Esophagus squamous epithelium (tissue), 5 donors: ENCODE measurements at places on chromosomes 2 and 18. TPM values are rescaled to one million over a fixed set of nuclear protein-coding genes. Genes with fewer than 3 reads are reported as not detected.

Gene C2orf80
- total RNA-seq: not detected

Gene MEP1B
- not detected for total RNA-seq

Gene ABCB6
- 37.1 TPM for total RNA-seq

Gene PMAIP1
- total RNA-seq: 7.0 TPM

Gene POTEI
- not detected for total RNA-seq

Gene WDR7
- total RNA-seq: 26.1 TPM

Gene TBC1D8
- 29.6 TPM for total RNA-seq

Gene LOXHD1
- total RNA-seq: 0.19 TPM

- DNase-seq: no peak
Observed at GRCh38 chr2:206984206-206984605, 44.9 kb downstream of the CPO start.

DNA sequence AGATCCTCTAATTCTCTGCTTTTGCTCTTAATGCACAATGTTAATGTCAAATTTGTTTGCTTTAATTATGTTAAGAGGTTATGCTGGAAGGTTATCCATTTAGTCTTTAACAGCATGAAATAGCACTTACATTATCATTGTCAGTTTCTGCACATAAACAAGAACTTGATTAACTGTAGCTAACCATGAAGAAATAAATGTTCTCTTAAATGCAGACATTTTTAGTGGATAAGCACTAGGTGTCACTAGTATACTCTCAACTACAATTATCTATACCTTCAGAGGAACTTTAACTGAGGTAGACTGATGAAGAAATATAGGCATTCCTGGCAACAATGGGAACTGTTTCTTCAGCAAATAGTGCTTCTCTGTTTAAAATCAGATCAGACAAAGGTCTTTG, 178.8 kb upstream of the CHST9 start:
- DNase-seq: no peak

DNA sequence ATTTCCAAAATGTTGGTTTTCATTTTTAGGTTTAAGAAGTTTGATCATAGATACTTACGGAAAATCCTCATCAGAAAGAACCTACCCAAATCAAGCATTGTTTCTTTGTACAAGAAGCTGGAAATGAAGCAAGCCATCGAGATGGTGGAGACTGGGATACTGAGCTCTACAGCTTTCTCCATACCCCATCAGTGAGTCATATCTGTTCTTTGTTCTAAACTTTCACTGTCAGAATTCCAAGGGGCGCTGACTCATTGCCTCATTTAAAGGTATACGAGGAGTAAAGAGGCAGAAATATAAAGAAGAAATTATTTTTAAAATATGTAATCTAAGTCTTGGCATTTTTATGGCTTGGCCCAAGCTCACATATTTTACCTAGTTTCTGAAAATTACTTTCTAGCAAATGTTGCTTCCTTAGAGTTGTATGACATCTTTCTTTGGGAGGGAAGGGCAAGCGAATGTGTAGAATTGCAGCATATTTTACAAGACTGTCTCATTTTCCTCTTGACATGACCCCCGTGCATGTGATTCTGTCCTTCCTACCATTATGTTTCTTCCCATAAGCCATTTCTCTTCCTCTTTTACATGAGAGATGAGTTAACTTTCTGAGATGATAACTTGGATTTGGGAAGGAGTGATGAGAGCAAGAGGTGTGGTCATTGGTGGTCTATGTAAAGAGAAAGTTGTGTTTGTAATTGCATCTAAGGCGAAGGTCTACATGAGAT, 41.2 kb downstream of the SLC9A4 start:
- no peak for DNase-seq

DNA sequence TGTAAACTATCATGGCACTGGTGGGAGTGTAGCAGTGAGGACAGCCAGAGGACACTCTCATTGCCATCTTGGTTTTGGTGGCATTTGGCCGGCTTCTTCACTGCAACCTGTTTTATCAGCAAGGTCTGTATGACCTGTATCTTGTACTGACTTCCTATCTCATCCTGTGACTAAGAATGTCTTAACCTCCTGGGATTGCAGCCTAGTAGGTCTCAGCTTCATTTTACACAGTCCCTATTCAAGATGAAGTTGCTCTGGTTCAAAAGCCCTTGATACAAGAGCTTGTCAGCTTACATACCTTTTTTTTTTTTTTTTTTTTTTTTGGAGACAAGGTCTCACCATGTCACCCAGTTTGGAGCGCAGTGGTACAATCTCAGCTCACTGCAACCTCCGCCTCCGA, 110.9 kb downstream of the METTL8 start:
- no peak for DNase-seq

- no peak for DNase-seq
Observed at GRCh38 chr18:13437796-13438506, 219.4 kb downstream of the LDLRAD4 start.

DNA sequence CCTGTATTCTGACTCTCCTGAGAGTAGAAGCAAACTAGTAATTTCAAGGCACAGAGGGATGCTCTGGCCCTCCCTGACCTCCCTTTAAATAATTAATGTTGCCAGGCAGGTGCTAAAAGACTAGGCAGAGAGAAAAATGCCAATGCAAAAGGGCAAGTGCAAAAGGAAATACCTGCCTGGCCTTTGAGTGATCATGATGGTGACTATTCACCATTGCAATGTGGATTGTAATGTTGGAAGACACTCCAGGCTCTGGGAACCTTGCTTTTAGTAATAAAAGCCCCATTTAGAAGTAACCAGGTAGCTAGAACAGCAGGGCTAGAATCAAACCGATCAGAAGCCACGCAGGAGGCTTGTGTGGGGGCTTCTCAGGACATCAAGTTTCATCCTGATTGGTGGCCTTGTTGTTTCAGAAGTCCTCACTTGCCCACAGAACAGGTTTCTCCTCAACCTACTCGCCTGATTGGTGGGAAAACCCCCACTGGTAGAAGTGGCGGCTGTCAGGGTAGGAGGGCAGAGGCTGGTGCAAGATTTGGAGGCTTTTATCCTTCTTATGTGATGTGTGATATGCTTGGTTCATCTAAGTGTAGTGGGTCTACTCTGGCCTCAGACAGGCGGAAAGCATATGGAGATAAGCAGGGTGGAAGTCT, 16.0 kb upstream of the CHRNA1 start:
- no peak for DNase-seq

DNA sequence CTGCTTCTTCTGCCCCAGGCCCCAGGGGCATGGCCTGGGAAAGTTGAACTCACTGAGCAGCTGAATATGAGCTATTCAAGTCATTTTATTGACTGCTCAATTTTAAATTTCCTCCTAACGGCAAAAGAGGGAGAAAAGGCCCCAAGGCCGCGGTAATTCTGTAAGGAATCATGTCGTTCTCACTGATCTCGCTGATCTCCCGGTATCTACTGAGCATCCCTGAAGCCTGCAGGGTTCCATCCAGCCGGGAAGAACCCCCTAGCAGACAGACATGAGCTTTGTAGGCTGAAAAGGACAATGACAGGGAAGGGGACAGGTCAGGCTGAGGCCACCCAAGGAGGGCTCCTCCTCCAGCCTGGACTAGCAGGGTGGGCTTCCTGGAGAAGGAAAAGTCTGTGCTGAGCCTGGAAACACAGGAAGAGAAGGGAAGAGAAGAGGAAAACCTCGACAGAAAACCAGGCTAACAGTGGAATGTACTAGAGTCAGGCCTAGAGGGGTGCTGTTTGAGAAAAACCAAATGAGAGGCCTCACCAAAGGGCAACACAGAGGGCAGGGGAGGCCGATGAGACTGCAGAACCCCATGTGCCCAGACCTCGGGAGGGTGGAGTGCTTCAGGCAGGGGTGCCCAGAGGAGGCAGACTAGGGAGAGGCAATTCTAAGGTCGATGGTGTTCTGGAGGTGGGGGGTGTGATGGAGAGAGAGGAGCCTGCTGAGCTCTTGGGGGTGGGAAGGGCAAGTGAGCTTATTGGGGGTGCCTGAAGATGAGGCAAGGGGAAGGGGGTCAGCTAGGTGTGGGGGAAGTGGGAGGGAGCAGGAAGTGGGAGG, 2.9 kb upstream of the NPPC start:
- no peak for DNase-seq

- no peak for DNase-seq
Observed at GRCh38 chr2:65358678-65359400, 73.6 kb downstream of the SPRED2 start.

GRCh38 chr2:17162713-17163112, 355.5 kb downstream of the RAD51AP2 start:
- DNase-seq: no peak

GRCh38 chr18:24934258-24934932, 417.6 kb downstream of the ZNF521 start:
- no peak for DNase-seq

DNA sequence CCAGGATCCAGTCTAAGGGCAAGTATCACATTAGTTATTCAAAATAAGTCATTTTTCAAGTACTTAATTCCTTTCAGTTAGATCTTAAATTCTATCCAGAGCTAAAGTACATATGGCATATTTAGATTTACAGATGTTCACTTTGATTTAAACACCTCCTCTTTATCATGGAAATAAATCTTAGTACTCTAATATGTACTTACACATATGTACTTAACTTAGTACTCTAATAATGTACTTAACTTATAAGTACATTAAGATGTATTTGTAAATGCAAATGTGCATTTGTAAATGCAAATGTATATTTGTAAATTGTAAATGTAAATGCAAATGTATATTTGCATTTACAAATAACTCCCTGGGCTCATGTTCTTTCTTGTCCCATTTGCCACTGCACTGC, 14.6 kb downstream of the PIGN start:
- DNase-seq: no peak

DNA sequence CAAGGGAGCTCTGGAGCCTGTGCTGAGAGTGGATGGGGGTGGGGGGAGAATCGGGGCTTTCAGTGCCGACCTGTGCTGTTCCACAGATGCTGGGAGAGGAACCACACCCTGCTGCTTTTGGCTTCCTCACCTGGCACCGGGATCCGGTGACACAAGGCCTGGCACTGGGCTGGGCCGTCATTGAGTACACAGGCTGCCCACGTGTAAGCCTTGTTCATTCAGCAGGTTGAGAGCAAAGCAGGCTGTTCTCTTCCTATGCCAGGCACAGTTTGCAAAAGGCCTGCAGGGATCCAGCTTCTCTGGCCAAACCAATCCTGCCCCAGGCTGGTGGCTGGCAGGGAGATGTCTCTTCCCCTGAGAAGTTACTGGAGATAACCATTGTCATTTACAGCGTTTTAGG, 17.1 kb downstream of the TRIB2 start:
- no peak for DNase-seq

- DNase-seq: no peak
Observed at GRCh38 chr2:198534756-198535155, 730.4 kb downstream of the PLCL1 start.

DNA sequence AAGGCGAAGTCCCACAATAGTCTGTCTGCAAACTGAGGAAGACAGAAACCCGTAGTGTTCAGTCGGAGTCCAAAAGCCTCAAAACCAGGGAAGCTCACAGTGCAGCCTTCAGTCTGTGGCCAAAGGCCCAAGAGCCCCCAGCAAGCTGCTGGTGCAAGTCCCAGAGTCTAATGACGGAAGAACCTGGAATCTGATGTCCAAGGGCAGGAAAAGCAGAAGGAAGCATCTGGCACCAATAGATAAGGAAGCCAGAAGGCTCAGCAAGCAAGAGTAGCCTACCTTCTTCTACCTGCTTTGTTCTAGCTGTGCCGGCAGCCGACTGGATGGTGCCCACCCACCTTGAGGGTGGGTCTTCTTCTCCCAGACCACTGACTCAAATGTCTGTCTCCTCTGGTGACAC, 21.8 kb downstream of the CFAP210 start:
- DNase-seq: no peak

DNA sequence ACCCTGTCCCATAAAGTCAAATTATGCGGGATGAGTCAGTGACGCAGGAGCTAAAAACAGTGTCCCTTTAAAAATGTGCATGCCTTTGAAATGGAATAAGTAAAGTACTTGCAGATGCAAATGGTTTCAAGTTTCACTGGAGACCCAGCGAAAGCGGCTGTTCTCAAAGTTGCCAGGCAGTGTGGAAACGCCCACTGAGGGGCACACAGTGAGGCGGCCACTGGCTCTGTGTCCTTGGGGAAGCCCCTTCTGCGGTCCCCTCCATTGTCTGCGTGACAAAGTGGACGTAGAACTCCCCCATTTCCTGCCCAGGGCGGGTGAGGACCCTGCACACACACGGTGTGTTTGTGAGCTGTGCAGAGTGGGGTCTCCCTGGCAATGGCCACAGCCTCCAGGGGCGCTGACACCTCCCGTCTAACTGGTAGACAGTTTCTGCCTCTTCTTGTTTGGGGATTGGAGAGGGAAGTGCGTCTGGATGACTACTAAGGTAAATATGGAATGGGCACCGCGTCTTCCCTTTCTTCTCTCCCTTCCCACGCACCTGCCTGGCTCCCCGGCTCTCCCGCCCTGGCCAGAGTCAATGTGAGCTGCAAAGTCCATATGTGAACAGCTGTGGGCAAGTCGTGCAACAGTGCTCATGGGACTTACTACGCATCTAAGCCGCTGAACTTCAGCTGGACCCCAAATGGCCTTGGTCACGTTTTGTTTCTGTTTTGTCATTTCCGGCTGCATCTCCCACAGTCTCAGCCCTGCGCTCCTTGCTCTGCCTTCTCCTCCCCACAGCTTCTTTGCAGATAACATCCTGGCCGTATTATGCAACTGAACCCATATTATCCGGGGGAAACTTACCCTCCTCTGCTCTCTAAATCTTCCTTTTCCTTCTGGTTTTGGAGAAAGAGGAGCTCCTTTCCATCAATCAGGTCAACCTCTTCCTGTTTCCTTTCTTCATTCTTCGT, 33.7 kb upstream of the ZNF516 start:
- no peak for DNase-seq

DNA sequence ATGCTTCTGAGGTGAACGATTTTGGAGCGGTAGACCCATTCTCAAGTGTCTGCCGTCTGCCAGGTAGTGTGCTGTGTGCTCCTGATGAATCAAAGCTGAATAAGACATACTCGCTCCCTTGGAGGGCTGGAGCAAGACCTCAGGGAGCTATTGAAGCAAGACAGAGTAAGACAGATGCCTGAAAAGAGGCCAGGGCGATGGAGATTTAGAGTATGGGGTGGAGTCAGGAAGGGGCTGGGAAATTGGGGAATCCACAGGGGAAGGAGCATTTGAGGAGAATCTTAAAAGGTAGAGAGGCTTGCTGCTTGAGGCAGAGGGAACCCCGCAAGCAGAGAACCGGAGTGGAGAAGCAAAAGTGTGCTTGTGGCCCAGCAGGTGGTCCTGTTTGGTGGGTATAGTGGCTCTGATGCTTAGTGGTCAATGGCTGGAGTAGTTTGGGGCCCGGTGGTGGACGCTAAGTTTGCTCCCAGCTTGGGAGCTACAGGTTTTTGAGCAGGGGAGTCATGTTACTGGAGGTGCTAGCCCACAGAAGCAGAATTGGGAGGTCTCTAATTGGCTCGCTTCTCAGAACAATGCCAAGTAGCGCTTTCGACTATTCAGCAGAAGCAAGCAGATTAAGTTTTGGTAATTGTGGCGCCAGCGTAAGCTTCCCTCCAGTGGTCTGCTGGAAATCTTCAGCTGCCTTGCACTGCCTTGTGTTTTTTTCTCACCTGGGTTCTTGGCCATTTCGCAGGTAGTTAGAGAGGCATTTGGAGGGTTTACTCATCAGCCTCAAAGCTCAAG, 2.0 kb downstream of the CNNM4 start:
- DNase-seq: no peak

GRCh38 chr2:64105670-64106461, 38.4 kb downstream of the PELI1 start:
- DNase-seq: no peak
